ENCODE measurements at places on chromosomes 1 and 21. TPM values are rescaled to one million over a fixed set of nuclear protein-coding genes. Genes with fewer than 3 reads are reported as not detected.
A peak's percentile ranks its signal among the peaks of the same experiment; 100 is the strongest.

DNA sequence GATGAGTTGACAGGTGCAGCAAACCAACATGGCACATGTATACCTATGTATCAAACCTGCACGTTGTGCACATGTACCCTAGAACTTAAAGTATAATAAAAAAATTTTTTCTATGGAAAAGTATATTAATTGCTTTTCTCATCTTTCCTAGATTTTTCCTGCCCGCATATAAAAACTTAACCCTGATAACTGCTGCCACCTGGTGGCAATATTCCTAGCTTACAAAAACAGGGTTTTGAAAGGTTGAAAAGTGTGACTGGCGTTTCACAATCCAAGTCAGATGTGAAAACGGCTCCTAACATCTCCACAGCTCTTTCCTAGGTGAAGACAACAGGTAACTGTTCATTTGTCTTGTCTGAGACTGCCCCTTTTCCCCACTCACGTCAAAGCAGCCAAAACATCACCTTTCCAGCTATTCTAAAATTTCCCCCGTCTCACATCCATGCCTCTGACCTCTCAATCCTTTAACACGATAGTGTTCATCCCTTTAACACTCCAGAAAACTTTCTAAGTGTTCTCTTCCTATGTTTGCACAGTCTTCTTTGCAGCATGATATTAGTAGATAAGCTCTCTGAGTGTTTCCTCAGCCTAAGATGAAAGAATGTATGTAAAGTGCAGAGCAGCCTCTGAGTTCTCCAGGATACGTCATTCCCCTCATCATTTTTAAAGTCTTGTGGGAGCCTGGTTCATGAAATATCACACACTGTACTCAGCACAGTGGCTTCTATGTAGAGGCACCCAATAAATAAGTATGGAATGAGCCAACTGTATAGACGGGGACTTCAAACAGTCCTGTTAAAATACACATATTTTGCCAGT is 27.5 kb downstream of the OVGP1 start:
- DNase-seq, result peak; percentile 45

DNA sequence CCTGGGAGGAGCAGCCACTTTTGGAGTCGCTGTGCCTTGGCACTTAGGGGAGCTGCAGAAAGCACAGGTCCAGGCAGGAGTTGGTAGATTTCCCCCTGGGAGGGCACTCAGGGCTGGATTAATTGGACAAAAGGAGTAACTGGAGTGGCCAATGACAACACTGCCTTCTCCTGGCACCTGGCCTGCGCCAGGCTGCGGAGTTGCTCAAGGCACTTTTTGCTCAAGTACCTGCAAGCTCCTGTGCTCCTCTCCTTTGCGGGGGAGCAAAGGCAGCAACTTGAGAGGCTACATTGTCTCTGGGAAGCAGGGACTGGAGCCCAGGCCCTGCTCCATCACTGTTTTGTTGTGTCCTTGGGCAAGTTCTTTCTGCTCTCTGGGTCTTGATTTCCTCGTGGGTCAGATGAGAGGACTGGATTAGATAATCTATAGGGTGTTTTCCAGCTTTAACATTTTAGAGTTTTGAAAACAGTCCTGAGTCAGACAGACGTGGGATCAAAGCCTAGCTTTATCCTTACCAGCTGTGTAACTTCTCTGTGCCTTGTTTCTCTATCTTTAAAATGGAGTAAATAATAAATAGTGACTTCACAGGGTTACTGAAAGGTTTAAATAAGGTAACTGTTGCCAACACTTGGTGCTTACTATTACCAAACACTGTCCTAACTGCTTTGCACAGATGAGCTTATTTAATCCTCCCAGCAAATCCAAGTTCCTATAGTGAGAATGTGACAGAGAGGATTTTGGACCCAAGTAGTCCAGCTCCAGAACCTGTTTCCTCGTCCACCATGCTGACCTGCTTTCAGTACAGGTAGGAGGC is 18.0 kb upstream of the GRHL3 start:
- DNase-seq, result no peak

DNA sequence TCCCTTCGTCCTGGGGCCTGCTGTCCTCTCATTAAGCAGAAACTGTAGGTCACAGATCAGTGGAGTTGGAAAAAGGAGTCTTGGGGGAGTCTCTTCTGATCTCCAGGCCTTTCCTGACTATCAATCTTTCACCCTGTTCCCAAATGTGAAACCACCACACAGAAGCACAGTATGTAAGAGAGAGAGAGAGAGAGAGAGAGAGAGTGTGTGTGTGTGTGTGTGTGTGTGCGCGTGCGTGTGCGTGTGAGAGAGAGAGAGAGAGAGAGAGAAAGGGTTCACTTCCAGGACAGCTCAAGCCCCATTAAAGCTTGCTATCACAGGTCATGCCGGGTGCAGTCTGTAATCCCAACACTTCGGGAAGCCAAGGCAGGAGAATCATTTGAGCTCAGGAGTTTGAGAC is 1.5 kb upstream of the TTC24 start:
- DNase-seq, result no peak

GRCh38 chr1:39805385-39805784 is 16.7 kb upstream of the BMP8B start:
- no peak for DNase-seq

DNA sequence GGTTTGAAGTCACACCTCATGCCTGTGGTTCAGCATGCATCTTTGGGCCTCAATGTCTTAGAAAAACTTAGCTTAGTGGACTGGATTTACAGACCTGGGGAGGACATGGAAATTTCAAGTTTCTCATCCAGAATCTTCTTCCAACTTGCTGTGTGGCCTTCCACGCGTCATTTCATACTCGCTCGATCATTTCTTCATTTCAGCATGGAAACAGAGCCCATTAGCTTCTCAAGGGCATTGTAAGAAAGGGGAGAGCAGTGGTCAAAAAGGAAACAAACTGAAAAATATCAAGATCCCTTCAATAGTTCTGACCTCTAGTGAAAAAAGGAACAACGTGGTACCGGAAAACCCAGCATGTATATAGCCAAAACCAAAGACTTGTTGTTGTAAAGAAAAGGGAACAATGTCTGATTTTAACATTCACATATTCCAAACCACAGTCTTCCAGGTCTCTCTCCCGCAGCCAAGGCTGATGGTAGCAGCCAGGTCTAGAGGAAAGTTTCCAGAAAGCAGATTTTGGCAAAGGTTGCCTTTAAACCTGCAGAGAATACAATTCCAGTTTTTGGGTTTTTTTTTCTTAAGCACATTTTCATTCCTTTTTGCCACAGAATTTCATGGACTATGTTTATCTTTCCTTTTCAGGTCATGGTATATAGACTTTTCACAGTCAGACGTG is 97.0 kb upstream of the CDC42BPA start:
- DNase-seq, result no peak

DNA sequence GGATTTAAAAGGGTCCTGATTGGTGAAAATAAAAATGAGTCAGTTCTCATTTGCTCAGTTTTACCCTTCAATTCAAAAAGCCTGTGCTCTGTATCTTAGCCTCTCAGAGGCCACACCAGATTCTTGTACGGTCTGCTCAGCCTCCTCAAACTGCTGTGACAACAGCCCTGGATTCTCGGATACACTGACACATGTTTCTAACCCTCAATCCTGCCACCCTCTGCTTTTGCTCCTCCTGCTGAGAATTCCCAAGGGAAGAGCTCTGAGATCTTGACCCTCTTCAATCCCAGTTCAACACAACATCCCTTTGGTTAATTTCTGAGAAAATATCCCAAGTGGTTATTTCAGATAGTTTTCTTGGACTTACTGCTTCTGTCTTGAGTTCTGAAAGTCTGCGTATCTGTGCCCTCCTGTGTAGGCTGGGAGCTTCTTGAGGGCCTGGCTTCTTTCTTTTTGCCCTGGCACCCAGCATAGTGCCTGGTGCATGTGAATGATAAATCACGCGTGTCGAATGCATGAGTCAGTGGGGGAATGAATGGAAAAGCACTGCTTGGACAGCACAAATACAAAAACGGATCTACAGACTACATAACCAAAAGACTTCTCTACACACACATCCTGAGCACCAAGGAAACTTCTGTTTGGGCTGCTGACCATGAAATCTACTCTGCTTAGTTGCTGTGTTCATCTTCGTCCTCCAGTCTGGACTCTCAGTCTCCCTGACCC is 24.5 kb downstream of the IRF2BP2 start:
- peak; percentile 64 for DNase-seq

DNA sequence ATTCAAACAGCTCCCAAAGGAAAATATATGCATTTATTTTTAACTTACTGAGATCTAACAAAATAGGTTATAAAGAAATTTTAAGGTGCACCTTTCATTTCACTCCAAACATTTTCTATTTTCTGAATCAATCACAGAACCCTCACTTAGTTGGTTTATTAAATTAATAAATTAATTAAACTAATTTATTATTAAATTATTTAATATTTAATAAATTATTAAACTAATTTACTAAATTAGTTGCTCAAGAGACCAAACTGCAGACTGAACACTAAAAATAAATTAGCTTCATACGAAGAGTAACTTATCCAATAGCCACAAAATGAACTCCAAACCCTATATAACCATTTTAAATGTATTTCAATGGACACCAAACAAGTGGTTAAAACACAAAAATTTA is 68.0 kb downstream of the PRPF38A start:
- no peak for DNase-seq

Gene MFAP2
- 213 TPM for total RNA-seq

Gene UBQLN4
- 28.5 TPM for total RNA-seq

Gene IVL
- 0.06 TPM for total RNA-seq

Gene ELAVL4
- 0.29 TPM for total RNA-seq

Gene TMCO2
- not detected for total RNA-seq
